Transverse colon (tissue), 4 donors: ENCODE measurements at places on chromosomes 4 and X.

- no peak for DNase-seq
These were observed 97.7 kb downstream of the CEP44 start for GRCh38 chr4:174381440-174381800.

- no peak for DNase-seq
These were observed 32.9 kb upstream of the PRPS2 start for GRCh38 chrX:12758291-12758690.

DNA sequence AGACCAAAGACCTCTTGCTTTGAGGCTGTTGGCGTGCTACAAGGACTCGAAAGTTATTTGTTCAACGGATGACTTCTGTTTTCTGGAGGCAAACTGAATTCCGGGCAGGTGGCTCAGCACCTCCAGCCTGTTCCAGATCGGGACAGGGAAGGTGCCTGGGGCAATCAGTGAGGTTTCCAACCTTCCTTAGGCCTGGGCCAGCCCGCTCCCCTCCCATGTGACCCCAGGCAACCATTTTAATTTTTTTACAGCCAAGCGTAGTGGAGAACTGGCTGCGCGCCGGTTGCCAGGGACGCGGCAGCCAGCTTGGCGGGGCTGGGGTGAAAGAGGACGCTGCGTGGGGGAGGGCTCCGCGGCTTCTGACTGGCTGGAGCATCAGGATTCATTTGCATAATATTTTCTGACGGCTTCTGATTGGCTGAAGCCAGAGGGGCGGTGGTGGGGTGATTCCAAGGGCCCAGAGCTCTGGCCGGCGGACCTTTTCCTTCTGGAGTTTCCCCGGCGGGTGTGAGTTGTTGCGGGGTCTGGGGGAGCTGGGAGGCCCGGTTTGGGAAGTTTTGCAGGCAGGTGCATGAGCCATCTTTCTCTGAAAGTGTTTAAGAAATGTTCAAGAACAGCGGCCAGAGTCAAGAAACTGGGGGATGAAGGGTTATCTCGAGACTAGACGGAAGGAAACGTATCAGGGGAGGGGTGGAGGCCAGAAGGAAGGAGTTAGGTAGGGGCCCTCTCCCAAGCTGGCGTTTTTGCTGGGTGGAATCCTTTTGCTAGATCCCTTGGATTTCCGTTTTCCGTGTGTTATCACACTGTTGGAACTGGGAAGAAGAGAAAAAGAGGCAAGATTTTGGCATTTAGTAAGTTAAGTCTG lies at the start of gene MID1IP1:
TSS of gene MID1IP1 (plus strand) at position 479 of the 865 bp plus-strand sequence. CDS start 3,488 bp downstream, outside the sequence.
- peak; percentile 92 for DNase-seq

GRCh38 chrX:149129767-149130166 lies 375.3 kb downstream of the IDS start:
- DNase-seq: no peak

DNA sequence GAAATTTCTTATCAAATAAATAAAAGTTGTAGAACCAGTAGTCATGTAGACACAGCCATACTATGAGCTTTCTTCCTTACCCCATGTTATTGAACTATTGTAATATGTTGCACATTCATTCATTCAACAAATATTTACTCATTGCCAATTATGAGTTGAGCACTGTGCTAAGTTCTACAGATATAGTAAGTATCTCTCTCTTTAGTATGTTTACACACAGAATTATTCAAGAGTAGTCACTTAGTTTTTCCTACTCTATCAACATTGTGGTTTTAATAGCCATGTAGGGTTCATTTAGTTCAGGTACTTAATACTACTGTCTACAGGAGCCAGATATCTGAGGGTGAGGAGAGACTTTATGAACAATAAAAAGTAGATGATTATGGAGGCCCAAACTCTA lies 86.2 kb downstream of the TEX13A start:
- no peak for DNase-seq
